ENCODE measurements at places on chromosomes 1 and 21.
A peak's percentile ranks its signal among the peaks of the same experiment; 100 is the strongest.

GRCh38 chr1:227895828-227896685 lies 51.7 kb downstream of the WNT9A start:
- no peak for DNase-seq

- peak; percentile 26 for DNase-seq
Measured at GRCh38 chr1:41341772-41342562, 19.3 kb upstream of the FOXO6 start.

DNA sequence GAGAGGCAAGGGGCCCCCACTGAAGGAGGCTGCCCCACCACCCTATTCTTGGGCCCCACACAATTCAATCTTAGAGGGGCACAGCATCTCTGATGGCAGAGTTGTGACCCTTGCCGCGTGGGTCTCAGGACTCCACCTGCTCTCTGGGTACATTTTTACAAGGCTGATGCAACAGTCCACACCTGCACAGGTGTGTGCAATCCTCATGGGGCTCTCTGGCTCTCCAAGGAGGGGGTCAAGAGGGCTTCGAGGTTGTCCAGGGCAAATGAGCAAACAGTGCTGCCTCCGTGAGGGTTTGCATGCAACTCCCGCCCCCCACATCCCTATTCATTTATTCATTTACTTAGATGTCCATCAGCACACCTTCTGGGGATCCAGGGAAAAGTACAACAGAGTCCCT lies 81.6 kb upstream of the IFFO2 start:
- no peak for DNase-seq

GRCh38 chr1:151504759-151505158 lies 6.4 kb upstream of the CGN start:
- no peak for DNase-seq

GRCh38 chr1:28807046-28807445 lies 4.9 kb upstream of the OPRD1 start:
- no peak for DNase-seq

DNA sequence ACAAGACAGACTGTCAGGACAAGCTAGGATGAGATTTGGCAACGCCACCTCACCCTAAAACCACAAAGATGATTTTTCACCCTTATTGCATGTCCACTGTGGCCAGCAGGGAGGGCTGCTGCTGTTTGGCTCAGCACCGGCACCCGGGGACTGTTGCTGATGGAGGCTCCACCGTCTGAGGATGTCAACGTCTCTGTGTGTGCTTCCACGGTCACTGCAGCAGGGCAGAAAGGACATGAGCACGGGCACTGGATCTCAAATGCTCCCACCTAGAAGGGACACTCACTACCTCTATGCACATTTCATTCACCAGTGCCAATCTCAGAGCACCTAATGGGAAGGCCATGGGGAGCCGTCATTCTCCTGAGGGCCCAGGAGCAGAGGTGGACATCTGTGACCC lies 599.6 kb downstream of the PTPRU start:
- DNase-seq: no peak

- DNase-seq: no peak
Measured at GRCh38 chr21:37402251-37402867, 35.8 kb downstream of the DYRK1A start.

- no peak for DNase-seq
Measured at GRCh38 chr1:9844756-9845155, 21.0 kb upstream of the CLSTN1 start.

GRCh38 chr21:36504067-36505058 lies 24.4 kb upstream of the CLDN14 start:
- peak; percentile 54 for DNase-seq

GRCh38 chr1:15849775-15850324 lies 2.3 kb downstream of the SPEN start:
- peak; percentile 84 for DNase-seq

DNA sequence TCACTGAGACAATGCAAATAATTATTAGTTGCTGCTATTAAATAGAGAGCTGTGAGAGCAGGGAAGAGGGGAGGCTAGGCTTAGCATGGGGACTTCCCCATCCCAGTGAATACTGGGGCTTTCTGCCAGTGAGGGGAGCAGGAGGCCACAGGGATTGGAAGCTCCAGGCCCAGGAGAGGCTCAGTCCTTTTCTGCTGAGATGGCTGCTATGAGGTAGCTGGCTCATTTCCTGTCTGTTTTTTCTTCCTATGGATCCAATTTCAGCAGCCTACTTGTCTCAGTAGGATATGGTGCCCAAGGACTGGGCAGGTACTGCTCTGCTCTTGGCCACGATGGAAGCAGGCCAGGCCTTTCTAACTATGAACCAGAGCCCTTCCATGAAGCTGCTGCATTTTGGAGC lies 10.0 kb downstream of the STMN1 start:
- DNase-seq: no peak

- DNase-seq: no peak
Measured at GRCh38 chr1:6273380-6273891, 12.5 kb upstream of the GPR153 start.

GRCh38 chr21:36082237-36082664 lies 12.4 kb downstream of the CBR1 start:
- DNase-seq: no peak

DNA sequence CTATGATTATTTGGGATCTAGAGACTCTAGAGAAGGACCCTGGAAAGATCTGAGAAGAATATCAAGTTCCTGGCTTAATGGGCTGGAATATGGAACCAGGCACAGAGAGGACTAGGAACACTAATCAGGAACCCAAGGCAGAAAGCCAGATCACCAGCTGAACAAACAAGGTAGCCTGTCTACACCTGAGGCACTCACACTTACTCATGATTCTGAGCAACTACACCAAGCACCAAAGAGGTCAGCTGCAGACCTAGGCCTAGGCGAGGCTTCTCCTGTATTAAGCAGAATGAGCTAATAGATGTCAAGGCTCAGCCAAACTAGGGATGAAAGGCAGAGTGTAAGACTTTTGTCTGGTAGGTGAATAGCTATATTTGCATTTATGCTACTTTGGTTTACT lies 368.1 kb downstream of the LTN1 start:
- no peak for DNase-seq

DNA sequence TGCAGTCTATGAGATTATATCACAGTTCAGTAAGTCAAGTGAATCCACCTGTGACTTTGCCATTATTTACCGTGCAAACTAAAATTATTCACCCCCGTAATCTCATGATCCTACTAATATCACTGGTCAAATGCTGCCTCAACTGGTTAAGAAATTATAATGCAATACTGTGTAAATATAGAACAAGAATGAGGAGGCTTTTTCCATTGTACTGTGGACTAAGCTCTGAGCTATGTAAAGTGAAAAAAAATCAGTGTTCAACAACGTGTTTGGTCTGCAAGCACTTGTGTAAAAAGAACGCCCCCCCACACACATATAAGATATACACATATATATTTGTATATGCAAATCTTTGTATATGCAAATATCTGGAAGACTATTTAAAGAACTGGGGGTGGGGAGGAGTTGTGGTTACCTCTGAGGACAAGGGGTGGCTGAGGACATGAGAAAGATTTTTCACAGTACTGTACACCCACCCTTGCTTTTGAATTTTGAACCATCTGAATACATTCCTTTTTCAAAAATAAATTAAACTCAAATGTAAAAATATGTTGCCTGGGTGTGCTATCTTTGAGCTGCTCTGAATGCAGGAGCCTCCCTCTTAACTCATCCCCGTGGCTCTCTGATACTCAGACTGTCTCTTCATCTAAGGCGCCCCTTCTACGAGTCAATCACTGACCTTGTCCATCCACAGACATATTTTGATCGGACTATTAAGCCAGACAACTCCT lies 57.0 kb downstream of the PTP4A2 start:
- DNase-seq: no peak

GRCh38 chr1:181103399-181103798 lies 14.9 kb downstream of the IER5 start:
- no peak for DNase-seq

DNA sequence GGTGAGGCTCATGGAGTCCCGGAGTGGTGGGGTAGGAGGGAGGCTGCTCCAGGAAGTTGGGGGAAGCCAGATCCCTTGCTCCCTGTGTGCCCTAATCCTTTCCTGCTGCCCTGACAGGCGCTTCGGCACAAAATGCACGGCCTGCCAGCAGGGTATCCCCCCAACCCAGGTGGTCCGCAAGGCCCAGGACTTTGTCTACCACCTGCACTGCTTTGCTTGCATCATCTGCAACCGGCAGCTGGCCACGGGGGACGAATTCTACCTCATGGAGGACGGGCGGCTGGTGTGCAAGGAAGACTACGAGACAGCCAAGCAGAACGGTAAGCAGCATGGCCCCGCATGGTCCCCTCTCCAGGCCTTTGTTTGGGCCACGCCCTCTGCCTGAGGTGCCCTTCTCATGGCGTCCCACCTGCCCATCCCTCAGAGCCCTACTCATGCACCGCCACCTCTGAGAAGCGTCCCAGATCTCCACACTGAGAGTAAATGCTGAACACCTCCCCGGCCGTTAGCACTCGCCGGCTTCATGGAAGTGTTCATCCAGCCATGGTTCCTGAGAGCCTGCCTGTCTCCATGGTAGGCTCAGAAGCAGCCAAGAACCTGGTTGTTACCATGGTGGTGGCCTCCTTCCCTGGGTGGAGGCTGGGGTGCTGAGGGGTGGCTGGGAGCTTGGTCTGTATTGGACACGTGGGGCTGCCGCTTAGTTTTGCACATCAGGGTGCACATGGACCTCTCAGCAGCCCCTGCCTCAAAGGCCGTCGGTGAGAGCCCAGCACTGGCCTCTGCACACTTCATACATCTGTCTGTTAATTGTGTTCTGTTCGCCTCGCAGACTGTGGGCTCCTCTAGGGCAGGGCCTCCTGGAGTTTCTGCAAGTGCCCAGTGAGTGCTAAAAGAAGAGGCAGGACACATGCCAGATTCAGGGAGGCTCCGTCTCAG lies 36.5 kb downstream of the LHX4 start:
- no peak for DNase-seq

GRCh38 chr1:52216907-52217458 lies 75.1 kb downstream of the ZFYVE9 start:
- no peak for DNase-seq

DNA sequence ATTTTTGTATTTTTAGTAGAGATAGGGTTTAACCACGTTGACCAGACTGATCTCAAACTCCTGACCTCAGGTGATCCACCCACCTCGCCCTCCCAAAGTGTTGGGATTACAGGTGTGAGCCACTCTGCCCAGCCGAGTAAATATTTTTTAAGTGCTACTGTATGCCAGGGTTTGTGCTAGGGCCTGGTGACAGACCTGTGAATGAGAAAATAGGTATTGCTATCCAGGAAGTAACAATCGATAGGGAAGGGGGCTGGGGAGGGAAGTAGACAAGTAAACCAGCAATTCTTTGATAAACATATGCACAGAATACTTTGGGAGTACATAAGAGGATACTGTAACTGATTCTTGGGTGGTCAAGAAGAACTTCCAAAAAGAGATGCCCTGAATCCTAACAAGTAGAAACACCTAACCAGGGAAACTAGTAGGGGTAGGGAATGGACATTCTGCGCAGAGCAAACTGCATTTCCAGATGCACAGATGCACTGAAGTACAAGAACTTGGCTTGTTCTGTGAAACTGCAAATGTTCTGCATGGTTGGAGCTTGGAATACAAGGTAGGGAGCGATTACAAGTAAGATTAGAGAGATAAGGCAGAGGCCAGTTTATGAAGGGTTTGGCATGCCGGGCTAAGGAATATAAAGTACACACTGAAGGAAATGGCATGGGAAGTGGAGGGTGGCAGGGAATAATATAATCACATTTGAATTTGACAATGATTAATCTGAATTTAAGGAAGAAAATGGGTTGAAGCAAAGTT lies 19.0 kb upstream of the DOCK7 start:
- DNase-seq: no peak

- DNase-seq: no peak
Measured at GRCh38 chr1:39898191-39898590, 3.5 kb downstream of the MYCL start.

- DNase-seq: no peak
Measured at GRCh38 chr1:219312967-219313366, 139.3 kb downstream of the LYPLAL1 start.

- no peak for DNase-seq
Measured at GRCh38 chr1:218664385-218665170, 319.4 kb downstream of the TGFB2 start.

DNA sequence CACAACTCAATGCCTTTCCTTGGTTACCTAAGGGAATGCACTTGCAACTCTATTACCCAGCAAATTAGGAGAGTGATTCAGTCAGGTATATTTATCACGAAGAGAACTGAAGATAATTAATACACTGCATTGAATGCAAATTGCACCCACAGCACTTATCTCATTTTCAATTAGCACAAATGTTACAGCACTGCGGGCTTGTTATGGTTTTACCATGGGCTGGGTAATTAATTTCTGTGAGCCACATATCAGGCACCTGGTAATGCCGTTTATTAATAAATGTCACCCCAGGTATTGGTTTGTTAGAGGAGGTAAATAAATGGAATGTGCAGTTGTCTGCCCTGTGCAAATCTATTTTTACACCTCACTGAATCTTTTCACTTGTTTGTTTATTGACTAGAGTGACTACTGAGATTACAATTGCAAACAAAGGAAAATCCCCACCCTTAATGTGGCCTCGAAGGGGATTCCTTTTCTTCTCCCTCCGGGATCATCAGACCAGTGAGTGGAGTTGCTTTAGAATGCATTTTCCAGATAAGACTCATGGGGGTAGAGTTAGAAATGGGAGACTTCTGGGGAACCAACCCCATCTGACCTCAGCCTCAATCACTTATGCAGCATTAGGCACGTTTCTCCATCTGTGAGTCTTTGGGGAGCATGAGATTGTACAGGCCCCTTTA lies 269.3 kb downstream of the RPS6KC1 start:
- DNase-seq: no peak

DNA sequence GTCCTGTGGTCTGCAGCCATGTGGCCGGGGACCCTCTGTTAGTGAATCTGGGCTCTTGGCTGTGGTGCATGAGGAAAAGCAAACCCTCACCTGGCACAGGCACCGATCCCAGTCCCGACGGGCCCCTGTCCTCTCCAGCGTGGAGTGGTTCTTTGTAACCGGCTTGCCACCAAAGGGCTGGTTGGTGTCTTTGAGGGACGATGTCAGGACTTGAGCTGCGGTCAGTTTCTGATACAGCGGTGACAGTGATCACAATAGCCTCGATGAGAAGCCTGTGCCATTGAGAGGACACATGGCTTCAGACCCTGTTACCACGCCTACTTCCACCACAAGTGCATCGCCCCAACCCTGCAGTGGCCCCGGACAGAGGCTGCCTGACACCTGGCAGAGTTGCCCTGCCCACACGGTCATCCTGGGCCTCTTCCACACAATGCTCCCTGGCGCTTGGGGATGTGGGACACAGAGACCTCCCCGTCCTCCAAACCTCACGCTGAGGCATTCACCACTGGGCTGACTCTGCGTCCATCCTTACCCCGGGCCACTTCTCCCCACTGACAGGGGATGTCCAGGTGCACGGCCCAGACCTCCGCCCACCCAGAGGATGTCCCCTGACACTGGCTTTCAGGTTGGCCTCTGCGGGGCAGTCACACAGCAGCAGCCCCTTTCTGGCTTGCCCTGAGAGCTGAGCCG lies 18.8 kb upstream of the ACTRT2 start:
- DNase-seq: no peak

All from NCI-H345 (cell line).